Cerebellum (tissue), 4 donors: ENCODE measurements at places on chromosomes 1 and 21. TPM values are rescaled to one million over a fixed set of nuclear protein-coding genes. Genes with fewer than 3 reads are reported as not detected.

GRCh38 chr1:238099871-238100270 lies 209.1 kb upstream of the ZP4 start:
- DNase-seq = no peak

The SYT6 gene
- 13.0 TPM for total RNA-seq

- DNase-seq = no peak
Measured at GRCh38 chr1:236645016-236645680, 40.8 kb upstream of the HEATR1 start.

DNA sequence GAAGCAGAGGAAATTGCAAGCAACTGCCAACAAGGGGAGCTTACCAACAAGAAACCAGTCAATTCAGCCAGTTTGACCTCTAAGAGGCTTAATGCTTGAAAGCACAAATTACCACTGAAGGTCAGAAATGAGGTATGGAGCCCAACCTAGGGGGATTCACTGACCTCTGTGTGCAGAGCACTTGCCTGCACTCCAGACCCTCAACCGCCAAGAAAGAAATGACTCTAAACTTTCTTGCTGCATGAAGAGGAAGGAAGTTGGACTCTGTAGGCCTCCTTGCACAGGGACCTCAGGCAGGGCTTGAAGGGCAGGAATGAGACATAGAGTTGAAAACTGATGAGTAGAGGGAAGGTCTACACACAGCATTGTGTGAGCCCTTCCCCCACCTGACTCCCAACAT lies 10.0 kb downstream of the ARMH1 start:
- DNase-seq = no peak

DNA sequence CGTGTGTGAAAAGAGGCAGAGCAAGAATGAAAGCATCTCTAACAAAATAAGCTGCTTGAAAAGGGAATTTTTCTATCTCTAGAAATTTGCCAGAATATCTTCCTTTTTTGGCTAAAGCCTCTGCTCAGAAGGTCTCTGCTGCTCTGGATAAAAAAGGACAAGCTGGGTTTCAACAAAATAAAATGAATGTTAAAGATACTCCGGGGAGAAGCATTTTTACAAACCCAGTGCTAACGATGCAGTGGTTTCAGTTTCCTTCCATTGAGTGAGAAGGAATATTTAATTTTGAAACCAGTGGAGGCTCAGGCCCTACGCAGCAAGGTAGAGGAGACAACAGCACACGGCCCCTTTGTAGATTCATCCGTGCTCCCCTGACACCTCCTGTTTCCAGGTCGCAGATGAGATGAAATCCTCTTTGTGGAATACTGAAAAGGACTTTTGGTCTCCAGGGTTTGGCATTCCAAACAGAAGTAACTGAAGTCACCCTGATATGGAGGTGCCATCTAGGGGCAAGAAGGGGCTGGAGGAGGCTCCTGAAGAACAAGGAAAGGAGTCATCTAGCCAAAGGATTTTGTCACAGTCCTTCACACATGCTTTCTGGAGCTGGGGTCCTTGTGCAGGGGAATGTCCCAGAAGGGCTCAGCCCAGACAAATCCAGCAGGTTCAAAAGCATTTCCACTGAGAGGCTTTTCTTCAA lies 65.7 kb upstream of the SYT6 start:
- peak; percentile 22 for DNase-seq

DNA sequence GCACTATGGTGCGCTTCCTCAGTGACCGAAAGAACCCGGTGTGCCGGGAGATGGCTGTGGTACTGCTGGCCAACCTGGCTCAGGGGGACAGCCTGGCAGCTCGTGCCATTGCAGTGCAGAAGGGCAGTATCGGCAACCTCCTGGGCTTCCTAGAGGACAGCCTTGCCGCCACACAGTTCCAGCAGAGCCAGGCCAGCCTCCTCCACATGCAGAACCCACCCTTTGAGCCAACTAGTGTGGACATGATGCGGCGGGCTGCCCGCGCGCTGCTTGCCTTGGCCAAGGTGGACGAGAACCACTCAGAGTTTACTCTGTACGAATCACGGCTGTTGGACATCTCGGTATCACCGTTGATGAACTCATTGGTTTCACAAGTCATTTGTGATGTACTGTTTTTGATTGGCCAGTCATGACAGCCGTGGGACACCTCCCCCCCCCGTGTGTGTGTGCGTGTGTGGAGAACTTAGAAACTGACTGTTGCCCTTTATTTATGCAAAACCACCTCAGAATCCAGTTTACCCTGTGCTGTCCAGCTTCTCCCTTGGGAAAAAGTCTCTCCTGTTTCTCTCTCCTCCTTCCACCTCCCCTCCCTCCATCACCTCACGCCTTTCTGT lies 7.3 kb upstream of the PIGV start:
- DNase-seq = peak; percentile 33

The MROH7 gene
- total RNA-seq = 2.6 TPM

The IGSF3 gene
- total RNA-seq = 75.4 TPM

DNA sequence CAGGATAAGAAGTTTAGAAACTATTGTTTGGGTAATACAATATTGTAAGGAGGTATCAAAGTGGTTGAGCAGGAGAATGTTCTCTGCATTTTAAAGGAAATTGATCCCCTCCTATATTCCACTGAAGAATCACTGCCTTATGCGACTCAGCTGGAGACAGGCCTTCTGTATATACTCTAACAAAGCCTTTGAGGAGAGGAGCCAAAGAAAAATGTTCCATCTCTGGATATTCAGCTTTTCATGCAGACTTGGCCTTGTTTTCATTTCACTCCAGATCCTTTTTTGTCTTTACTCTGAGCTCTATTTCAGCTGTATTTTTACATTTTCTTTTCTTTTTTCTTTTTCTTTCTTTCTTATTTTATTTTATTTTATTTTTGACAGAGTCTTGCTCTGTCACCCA lies 42.1 kb upstream of the S1PR1 start:
- DNase-seq = no peak

DNA sequence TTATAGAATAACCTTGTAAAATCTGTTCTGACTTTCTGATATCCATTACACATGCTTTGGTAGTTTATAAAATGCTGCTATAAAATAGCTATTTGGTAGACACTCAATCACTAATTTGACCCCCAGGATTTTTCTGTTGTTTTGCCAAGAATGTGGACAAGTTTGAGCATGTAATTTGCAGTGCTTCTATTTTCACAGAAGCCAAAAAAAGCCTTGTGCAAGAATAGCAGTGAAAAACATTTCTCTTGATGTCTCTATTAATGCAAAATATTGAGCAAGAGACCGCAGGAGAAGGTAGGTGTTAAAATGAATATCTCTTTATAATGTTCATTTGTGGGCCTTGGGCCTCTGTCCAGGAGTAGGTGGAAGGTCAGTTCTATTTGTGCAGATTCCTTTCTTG lies 22.5 kb downstream of the MAP3K7CL start:
- no peak for DNase-seq

DNA sequence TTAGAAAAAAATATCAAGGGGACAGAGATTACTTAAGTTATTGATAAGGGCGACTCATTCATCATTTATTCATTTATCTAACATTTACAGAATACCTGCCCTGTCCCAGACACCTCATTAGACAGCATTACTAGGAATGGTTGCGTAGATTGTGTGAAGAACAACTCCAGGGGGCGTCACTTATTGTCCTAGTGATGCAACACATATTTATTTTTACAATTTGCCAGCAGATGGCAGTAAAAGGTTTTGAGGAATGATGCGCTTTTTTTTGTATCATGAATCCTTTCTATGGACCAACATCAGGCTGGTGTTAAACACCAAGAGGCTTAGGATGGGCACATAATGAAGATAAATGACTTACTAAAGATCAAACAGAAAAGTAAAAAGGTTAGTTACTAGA lies 5.5 kb downstream of the NCAM2 start:
- DNase-seq = no peak

The PRAMEF15 gene
- not detected for total RNA-seq

The NUDT17 gene
- 4.5 TPM for total RNA-seq

- DNase-seq = no peak
Measured at GRCh38 chr1:78884685-78885452, 121.7 kb downstream of the ADGRL4 start.

The CCDC185 gene
- total RNA-seq = not detected

DNA sequence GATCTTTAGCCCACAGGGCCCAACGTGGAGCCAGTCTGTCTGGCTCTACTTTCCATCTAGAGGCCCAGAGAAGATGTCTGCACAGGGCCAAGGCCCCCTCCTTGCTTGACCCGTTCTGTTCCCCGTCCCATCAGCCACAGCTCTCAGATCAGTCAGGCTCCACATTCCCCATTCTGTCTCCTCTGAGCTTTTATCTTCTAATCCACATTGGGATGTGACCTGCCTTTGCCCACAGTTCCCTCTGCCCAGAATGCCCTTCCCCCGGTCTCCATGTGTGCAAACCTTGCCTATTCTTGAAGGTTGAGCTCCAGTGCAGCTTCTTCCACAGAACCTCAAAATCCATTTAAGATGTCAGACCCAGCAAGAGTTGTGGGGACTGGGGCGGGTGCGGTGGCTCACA lies 53.3 kb upstream of the WASF2 start:
- DNase-seq = no peak

GRCh38 chr21:34864370-34865149 lies 184.5 kb downstream of the RUNX1 start:
- no peak for DNase-seq

DNA sequence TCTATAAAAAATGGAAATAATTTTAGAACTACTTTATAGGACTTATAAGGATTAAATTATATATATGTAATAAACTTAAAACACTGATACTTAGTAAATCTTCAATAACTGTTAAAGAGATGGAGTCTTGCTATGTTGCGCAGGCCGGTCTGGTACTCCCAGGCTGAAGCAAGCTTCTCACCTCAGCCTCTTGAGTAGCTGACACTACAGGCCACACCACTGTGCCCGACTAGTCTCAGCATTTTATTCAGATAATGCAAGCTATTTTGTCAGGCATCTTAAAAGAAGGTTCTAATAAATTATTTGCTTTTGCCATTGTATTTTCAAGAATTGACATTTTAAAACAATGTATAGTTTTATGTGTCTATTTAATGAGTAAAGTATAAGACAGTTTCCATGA lies 20.8 kb downstream of the CNST start:
- no peak for DNase-seq

GRCh38 chr1:87600854-87601253 lies 272.2 kb downstream of the LMO4 start:
- DNase-seq = no peak
